Activated naive CD4-positive, alpha-beta T cell treated with Interleukin-2 at 50 U/mL for 16 hours (primary cell): ENCODE measurements at places on chromosomes 2 and 18.

DNA sequence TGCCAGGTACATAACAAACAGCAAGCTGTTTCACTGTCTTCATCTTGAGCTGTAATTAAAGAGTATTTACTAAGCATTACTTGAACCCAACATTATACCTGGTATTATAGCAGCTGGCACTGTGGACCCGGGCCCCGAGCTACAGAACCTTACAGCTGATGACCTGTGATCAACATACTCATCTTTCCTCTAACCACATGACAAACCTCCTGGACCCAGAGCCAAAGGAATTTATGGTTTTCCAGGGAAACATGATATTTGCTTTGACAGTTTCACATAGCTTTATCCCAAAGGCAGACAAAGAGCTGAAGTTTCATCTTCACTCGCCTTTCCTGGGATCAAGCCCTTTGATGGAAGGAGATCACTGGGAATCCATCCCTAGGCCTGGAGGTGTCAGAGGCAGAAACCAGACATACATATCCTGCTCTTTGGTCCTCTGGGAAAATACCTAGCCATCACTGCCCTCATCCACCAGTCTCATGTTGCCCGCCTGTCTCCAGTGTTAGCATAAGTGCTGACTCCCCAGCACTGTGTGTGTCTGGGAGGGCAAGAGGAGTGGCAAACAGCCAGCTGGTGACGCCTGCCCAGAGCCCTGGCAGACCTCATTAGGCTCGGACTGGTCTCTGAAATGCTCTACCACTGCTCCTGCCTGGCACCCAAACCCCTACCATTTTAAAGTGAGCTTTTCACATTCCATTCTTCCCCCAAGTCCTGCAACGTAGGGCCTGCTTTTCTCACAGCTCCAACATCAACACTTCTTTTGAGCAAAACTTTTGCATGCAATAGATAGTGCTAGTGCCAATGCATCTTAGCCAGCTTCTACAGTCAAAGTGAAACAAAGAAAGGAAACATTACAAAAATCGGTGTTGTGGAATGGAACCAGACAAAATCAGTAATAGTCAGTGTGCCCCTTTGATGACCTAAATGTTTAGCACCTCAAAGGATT lies 138.8 kb upstream of the CTAGE1 start:
- no peak for DNase-seq

- DNase-seq, result peak; percentile 8
Observed at GRCh38 chr2:12044857-12045256, 298.4 kb downstream of the LPIN1 start.

GRCh38 chr2:186588940-186589611 lies 780 bp upstream of the ITGAV start:
- no peak for DNase-seq

- DNase-seq, result no peak
Observed at GRCh38 chr18:8623549-8624106, 14.4 kb downstream of the RAB12 start.

DNA sequence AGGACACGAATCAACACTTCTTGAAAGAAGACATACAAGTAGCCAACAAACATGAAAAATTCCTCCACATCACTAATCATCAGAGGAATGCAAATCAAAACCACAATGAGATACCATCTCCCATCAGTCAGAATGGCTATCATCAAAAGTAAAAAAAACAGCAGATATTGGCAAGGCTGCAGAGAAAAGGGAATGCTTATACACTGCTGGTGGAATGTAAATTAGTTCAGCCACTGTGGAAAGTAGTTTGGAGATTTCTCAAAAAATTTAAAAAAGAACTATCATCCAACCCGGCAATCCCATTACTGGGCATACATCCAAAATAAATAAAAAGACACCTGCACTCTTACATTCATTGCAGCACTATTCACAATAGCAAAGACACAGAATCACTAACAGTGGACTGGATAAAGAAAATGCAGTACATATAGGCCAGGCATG lies 78.7 kb downstream of the GRB14 start:
- DNase-seq, result no peak

GRCh38 chr2:96787411-96787810 lies 26.7 kb downstream of the CNNM4 start:
- no peak for DNase-seq

DNA sequence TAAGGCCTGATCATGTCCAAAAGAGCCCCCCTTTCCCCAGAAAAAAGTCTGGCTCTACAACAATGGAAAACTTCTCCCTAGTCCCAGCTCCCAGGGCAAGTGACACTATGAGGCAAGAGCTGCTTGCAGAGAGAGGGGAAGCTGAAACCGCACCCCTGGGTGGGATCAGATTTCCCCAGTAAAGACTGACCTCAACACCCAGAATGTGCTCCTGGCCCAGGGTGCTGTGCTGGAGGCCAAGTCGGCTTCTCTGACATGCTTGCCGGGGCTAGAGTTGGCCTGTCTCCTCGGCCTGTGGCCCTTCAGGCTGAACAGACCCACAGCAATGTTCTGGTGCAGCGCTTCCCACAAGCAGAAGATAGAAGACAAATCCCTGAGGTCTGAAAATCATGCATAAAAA lies 18.4 kb upstream of the ST8SIA3 start:
- no peak for DNase-seq

DNA sequence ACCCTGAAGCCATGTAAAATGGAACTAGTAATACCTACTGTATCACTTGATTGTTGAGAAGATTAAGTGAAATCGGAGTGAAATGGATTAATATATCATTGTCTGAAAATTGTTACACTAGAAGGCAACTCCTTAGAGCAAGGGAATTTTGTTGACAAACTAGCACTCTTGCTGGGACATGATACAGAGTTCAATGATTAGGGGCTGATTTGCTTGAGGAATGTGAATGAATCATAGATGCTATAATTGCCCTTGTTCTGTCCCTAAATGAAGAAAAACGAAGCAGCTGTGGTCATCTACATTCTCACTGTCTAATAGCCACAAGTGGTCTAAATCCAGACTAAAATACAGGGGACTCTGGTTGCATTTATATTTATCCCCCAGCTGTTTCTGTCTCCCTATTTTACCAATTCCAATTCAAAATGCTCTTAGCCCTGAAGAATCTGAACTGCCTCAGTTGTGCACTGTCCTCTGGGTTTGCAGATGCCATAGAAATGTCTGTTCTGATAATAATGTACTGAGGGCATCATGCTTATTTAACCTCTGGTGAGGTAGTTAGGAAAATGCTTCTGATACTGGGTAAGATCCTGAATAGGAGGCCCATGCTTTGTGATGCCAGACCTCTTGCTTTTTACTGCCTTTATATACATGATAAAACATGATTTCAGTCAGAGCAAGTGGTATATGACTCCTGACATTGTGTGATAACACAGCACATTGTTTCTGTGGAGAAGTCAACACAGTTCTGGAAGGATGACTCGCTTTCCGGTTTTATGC lies 382.1 kb downstream of the NRXN1 start:
- no peak for DNase-seq

GRCh38 chr2:3476321-3476984 lies 42.9 kb downstream of the ADI1 start:
- no peak for DNase-seq

GRCh38 chr2:239688122-239688681 lies 287.4 kb upstream of the HDAC4 start:
- no peak for DNase-seq

DNA sequence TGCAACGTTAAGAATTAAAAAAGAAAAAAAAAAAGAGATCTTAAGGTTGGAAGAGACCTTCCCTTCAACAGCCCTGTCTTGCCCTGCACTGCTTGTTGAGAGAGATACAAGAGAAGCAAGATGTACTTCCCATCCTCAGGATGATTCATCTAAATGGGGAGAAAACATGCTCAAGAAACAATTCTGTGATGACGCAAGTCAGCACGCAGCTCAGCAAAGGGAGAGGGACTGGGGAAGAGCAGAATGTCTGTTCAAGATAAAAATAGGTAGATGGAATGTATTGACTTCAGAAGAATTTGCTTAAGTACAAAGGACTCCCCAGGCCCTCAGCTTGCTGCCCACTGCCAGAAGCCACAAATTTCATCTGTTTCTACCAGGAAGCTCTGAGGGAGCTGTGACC lies 198.2 kb upstream of the SPRED2 start:
- no peak for DNase-seq

GRCh38 chr18:47179520-47179919 lies 3.4 kb upstream of the IER3IP1 start:
- no peak for DNase-seq

- DNase-seq, result no peak
Observed at GRCh38 chr2:8316356-8316755, 365.5 kb upstream of the ID2 start.

GRCh38 chr2:3344897-3345296 lies 32.7 kb downstream of the EIPR1 start:
- DNase-seq, result no peak

DNA sequence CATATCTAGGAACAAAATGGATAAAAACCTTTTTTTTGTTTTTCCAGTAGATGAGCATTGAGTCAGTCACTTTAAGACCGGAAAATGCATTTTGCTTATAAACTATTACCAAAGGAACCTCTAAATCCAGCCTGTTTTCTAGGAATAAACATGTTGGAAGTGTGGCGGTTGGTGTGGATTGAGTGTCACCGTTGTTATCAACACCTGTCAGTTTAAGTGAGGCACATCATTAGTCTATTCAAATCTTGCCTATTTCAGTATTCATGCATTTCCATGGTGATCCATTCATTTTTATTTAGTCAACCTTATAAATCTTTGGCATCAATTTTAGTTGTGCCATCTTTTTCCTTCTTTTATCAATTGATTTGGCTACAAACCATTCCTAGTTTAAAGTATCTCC lies 3.3 kb downstream of the KLHL29 start:
- DNase-seq, result no peak

DNA sequence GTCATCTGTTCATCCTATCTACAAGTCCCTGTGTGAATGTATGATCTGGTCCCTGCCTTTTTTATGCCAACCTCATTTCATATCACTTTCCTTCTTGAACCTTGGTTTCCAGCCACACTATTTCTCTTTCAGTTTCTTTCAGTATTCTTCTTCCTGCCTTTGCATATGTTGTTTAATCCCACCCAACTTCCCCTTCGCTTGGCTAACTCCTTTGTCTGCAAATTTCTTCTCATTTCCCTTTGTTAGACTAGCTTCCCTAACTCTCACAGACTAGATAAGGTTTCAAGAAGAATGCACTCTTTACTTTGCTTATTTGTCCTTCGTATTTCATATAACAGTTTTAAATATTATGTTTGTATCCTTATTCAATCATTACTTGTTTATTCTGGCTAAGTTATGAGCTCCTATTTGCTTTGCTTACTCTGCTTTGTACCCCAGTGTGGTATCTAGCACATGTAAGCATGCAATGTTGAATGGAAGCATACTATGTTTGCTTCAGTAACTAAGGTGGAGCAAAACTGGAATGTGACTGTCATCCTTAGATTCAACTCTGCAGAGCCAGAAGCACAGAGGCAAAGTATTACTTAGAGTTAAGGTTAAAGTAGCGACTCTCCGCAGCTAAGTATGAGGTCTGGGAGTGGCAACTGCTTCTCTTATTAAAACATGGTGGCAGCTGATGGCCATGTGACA lies 681.3 kb downstream of the CPS1 start:
- no peak for DNase-seq

- DNase-seq, result peak; percentile 42
Observed at GRCh38 chr2:119756837-119757236, 2.9 kb upstream of the PTPN4 start.

- DNase-seq, result no peak
Observed at GRCh38 chr2:39730276-39730675, 48.8 kb downstream of the THUMPD2 start.

DNA sequence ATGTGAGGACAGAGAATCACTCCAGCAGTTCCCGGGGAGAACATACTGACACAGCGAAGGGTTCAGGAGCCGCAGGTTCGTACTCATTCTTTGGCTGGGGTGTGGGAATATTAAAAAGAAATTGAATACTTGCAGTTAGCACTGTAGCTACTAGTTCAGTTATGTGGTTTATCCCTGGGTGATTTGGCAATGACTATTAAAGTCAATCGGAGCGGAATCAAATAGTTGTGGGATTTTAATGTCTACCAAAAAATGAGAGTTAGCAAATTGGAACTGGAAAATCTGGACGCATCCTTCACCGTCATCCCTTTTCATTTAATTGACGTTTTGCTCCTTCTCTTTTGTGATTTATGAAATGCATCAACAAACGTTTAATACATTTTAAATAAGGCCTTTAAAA lies 50.8 kb downstream of the GBX2 start:
- no peak for DNase-seq

- no peak for DNase-seq
Observed at GRCh38 chr18:29588446-29589100, 1411.6 kb upstream of the CDH2 start.
